ENCODE measurements at places on chromosomes 7 and 10.
A peak's percentile ranks its signal among the peaks of the same experiment; 100 is the strongest.

DNA sequence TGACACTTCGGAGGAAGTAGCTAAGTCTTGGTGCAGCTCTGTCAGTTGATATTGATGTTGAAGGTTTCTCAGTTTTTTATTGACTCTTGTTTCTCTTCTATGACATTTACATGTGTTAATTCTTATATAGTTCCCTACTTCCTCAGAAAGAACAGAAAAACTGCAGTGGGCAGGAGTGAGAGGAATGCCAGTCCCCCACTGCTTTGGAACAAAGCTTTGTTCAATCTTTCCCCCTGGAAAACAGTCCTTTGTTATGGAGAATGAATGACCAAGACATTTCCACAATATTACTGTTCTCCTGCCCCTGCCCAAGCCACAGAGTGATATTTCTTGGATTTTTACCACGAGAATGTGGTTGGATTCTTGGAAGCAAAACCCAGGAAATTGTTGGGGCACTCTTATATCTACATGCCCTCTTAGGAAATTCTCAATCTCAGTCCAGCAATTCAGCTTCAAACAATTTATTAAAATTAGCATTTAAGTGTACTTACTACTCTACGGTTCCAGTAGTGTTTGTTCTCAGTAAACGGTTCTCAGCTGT, 258.0 kb upstream of the KCND2 start:
- no peak for DNase-seq

DNA sequence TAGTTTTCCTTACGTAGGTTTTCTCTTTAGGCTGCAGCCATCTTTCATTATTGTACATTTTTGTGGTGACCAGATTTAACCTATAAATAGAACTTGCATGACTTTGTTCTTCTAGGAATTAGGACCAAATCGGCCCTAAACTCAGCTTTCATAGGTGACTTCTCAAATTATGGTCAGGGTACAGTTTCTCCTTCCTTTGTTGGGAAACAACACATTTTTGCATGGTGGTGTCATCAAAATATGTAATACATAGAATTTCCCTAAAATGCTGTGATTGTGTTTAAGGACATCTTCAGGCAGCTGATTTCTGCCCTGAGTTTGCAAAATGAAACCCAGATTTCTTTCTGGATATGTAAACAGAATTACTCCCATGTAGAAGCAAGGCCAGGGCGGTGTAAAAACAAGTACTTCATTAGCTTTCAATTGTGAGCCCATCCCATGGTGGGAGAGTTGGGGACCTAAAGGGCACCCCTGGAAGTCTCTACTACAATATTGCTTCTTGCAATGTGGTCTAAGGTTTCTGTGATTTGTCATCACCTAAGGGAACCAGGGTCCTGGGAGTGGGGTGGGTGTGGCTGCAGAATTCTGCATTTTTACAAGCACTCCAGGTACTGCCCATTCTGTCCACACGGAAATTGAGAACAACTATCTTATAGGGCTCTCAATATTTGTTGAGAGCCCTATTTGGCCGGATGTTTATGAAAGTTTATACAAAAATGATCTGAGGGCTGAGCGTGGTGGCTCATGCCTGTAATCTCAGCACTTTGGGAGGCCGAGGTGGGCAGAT, 121.0 kb upstream of the FAM171A1 start:
- no peak for DNase-seq

DNA sequence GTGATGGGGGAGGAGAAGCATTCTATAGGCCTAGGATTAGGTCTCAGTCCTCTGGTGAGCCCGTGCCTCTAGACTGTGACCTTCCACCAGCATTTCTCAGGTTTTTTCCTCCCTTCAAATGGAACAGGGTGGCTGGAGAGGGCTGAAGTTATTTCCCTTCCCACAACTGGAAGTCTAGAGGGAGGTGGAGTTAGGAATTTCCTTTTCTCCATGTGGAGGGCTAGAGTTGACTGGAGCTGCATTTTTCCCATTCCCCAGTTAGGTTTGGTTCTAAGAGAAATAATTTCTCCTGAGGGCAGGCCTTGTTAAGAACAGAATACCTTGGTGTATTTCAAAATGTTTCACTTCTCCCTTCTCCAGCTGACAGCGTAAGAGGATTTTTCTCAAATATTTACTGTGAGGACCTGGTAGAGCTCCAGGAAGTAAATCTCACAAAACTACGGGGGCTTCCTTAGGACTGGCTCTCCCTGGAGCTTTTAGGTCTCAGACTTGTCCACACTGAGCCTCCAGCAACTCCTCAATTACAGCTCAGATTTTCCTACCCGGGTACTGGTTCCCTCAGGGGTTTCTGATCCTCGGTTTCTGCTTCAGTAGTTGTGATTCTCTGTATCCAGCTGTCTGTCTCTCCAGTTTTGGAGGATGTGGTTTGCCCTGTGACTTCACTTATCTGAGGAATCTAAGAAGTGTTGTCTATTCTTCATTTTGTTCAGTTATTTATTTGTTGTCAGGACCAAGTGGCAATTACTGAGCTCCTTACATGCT, 6.0 kb upstream of the REEP3 start:
- DNase-seq: no peak

DNA sequence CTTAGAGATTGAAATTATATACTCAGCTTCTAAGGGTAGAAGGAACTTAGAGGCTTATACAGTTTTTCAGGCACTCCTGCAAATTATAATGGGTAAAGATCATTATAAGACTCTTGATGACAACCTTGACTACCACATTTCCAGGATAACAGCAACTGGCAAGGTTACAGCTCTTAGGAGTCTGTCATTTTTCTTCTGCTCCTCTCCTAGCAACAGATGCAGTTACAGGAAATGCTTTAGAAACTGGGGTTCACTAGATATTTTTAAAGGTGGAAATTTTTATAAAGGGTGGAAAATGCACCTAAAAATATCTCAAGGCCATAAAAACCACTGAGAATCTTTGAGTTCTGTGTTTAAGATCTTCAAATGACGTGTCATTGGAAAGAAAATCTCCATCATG, 185.8 kb downstream of the RELN start:
- DNase-seq: no peak

- DNase-seq: peak; percentile 24
Observed at GRCh38 chr7:132553031-132553430, 23.2 kb downstream of the PLXNA4 start.

- no peak for DNase-seq
Observed at GRCh38 chr7:128928882-128929788, 8.6 kb upstream of the IRF5 start.

DNA sequence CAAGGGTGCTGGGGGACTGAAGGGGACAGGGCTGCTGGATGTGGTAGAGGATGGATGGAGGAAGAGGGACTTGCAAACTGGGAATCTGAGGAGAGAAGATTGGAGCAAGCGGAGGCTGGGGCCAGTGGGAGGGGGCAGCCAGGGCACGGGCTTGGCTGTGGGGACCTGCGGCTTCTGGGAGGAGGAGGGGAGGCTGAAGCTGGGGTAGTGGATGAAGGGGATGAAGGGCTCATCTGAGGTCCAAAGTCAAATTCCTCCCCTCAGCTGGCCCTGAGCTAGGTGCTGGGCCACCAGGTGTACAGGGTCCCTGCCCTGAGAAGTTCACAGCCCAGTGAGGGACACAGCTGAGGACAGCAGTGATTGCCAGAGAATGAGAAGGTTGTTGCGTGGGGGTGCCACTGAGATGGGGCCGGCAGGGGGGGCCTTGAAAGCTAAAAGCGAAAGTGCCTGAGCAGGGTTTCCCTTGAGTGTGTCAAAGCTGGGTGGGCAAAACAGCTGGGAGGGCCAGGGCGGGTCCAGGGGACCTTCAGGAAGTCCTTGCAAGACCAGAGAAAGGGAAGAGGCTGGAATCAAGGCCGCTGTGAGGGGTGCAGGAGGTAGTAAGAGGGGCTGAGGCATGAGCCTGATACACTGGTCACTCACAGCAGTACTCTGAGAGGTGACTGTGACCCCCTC, 75.2 kb downstream of the MYL10 start:
- DNase-seq: no peak

DNA sequence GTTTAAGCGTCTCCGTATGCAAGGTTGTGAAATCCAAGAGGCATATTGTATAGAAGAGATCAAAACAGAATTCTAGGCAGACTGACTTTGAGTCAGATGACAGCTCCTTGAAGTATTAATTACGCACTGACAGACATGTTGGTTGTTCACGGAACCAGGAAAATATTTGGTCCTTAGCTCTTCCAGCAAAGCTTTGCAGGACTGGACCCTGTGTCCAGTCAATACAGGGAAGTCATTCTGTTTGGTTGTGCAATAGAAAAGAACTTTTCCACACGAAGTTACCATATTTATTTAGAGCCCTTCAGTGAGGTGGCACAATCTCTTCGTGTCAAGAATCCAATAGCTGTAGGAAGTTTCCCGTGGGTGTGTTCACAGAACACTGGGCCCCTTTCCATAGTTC, 205.3 kb downstream of the ARHGAP21 start:
- no peak for DNase-seq

DNA sequence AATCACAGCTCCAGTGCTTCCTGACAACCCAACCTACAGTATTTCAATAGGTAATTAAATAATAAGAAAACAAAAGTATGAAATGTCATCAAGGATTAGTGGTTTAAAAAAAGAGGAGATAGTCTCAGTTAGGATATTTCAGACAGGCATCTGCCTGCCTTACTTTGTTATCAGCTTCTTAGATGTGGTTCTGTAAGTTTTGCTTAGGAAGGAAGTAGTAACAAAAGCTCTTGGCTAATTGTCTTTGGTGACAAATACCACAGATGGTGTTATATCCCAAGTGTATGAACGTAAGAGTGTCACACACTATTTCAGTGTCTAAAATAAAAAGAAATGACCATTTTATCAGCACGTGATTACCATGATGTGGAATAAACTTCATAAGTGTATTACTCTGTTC, 9.8 kb upstream of the ACTA2 start:
- DNase-seq: no peak

GRCh38 chr10:10332786-10333185, 684.9 kb upstream of the CELF2 start:
- peak; percentile 63 for DNase-seq

DNA sequence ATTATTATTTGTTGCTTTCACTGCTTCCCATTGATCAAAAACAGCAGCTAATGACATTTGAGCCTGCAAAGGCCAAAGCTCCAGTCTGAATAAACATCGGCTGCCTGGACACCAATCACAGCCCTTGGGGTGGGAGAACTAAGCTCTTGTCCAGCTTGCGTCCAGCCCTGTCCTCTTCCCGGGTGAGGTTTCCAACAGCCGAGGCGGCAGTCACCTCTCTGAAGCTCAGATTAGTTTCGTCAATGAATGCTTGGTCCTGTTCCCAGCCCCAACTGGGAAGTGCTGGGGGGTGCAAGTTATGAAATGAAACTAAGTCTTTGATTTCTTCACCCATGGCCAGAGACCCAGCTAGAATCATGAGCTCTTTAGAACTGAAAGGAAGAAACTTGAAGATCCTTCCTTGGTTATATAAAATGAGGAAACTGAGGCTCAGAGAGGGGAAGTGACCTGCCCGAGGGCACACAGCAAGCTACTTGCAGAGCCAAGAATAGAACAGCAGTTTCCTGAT, 114.0 kb upstream of the TCF7L2 start:
- no peak for DNase-seq

- DNase-seq: no peak
Observed at GRCh38 chr7:29413626-29414136, 150.0 kb upstream of the PRR15 start.

DNA sequence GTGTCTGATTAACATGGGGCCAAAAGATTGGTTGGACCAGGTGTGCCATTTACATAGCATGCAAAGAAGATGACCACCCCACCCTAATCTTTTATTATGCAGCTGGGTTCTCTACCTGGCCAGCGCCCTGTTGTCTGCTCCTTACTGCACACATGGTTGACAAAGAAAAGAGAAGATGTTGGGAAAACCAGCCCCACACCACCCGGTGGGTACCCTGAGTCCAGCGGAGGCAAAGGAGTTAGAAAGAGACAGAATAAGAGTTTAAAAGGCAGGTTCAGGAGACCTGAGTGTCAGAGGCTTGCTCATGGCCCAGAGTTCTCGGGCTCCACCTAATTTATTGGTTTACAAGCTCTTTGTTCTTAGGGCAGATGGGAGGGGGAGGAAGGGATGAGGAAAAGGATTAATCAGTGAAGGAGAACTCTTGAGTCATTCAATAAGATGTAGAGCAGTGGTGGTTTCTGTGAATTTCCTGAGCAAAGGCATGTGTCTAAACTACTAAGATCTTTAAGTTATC, 24.1 kb upstream of the ABCA13 start:
- DNase-seq: no peak

GRCh38 chr10:131899695-131900349, 986 bp upstream of the PPP2R2D start:
- no peak for DNase-seq

GRCh38 chr7:17123020-17123419, 175.4 kb upstream of the AHR start:
- peak; percentile 9 for DNase-seq

- DNase-seq: peak; percentile 51
Observed at GRCh38 chr10:63670291-63670898, 149.2 kb downstream of the REEP3 start.

DNA sequence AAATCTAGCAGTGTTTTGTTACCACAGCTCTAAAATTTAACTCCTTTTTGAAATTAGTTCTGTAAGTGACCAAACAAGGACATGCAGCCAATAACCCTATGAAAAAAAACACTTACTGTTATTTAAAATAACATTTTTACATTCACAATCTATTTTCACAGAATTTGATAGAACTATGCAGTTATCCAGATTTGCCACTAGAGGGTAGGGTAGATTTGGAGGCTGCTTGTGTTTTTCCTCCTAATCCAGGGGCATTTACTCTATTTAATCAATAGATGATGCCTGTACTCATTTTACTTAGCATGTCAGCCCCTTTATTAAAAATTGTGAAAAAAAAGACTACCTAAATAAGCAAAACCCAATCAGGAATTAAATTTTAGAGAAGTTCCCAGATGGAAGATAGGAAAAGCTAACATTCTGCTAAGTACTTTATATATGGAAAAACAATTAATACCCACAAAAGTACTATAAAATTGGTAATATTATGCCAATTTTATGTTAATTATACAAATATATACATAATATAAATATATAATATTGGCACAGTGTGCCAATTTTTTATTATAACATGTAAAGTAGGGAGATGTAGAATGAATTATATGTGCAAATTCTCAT, 18.1 kb upstream of the LIPK start:
- DNase-seq: peak; percentile 6

GRCh38 chr7:106163257-106163656, 51.1 kb upstream of the SYPL1 start:
- DNase-seq: no peak

DNA sequence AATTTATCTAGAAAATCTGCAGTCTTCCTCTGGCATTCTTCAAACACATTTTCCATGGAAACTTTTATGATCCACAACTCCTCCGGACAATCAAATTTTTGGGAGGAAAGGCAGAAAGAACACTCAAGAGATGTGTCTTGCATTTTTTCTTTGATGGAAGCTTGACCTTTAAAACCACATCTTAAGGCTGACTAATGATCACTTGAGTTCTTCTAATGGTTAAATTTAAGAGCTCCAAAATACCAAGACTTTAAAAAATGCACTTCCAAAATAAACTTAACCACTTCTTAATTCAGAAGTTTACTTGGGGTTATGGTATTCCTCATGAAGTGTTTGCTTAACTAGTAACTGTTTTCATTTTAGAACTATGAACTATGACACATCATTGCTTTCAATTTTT, 43.3 kb downstream of the ETV1 start:
- DNase-seq: no peak

- no peak for DNase-seq
Observed at GRCh38 chr7:52648872-52649271, 386.6 kb upstream of the POM121L12 start.

- no peak for DNase-seq
Observed at GRCh38 chr10:61747307-61747706, 84.6 kb downstream of the CABCOCO1 start.
